ENCODE measurements at places on chromosomes 3 and 15. TPM values are rescaled to one million over a fixed set of nuclear protein-coding genes. Genes with fewer than 3 reads are reported as not detected.

The CA12 gene
- total RNA-seq, result 15.0 TPM

DNA sequence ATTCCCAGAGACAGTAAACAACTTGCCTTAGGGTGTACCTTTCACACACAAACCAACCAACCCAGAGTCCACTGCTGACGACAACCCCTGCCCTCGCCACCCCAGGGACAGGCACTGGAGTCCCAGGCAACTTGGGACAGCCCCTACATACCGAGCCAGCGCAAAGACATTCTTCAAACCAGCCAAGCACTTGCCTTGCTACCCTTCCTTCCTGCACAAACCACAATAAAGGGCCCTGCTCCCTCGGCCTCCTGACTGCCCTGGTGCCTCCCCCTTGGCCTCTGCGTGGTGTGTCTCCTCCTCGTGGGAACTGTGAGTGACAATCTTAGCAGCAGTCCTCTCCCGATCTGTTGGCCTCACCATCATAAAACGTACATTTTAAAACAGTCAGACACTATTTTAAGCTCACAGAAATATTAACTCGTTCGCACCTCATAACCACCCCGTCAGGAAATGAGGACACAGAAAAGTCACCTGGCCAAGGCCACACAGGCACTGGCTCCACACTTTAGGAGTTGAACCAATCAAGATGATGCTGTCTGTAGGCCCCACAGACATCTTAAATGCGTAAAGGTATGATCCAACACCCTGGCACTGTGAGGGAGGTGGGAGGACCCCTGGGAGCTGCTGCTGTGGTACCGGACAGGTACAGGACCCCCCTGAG, 113.8 kb downstream of the ADCY5 start:
- no peak for DNase-seq

The KY gene
- not detected for total RNA-seq

DNA sequence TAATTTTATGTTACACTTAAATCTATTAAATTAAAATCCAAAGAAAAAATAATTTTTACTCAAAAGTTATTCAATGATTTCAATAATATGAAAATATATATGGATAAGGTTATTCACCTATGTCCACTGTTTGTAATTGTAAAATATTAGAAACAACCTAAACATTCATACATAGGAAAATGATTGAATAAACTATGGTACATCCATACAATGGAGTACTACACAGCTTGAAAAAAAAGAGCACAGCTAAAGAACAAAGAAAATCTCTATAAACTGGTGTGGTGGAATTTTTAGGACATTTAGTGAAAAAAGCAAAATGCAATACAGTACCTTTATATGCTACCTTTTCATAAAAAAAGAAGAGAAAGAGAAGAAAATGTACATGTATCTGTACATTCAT, 52.8 kb downstream of the SHOX2 start:
- no peak for DNase-seq

All from HT1080 (cell line).